ENCODE measurements at places on chromosomes 11 and 22.

GRCh38 chr11:69950621-69951020 is 127.5 kb upstream of the ANO1 start:
- DNase-seq: no peak

DNA sequence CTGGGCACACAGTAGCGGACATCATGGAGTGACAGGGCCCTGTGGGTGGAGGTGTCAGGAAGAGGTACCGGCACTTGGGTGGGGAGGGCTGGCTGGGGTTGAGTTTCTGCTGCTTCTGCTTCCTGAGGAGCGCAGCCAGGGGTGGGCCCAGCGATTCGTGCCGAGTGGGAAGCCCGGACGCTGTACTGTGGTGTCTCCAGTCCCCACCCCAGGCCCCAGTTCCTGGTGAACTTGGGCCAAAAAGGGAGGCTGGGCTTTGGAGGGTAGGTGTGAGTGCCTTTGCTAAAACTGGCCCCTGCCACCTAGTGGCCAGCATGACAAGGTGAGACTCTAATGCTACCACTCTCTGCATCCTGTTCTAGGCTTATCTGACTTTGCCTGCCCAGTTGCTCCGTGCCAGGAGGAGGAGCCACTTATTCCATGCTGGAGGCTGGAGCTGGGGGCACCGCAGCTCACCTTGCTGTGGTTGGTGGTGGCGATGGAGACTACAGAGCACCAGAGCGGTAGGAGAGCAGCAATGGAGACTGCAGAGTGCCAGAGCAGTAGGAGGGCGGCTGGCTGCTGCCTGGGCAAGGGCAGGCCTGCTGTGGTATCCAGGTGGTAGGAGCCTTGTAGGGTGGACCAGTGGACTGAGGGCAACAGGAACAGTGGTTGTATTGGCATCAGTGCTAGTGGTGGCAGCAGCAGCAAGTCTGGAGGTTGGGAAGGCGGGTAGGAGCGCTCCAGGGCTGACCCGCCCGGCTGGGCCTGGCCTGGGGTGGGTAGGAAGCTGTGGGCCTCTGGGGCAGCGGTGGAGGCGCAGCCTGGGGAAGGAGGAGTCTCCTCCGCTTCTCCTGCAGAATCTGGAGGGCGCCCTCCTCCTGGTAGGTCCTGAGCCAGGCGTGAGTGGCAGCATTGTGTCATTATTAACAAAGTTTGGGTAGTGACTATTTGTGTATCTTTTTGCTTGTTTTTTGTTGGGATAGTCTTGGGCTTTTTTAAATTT is 2.2 kb upstream of the RFPL2 start:
- peak; percentile 54 for DNase-seq

- no peak for DNase-seq
Measured at GRCh38 chr11:45895553-45896259, 10.3 kb downstream of the MAPK8IP1 start.

GRCh38 chr22:44341431-44342346 is 28.9 kb upstream of the SHISAL1 start:
- no peak for DNase-seq

GRCh38 chr22:20654343-20655208 is 119.3 kb upstream of the SERPIND1 start:
- no peak for DNase-seq

DNA sequence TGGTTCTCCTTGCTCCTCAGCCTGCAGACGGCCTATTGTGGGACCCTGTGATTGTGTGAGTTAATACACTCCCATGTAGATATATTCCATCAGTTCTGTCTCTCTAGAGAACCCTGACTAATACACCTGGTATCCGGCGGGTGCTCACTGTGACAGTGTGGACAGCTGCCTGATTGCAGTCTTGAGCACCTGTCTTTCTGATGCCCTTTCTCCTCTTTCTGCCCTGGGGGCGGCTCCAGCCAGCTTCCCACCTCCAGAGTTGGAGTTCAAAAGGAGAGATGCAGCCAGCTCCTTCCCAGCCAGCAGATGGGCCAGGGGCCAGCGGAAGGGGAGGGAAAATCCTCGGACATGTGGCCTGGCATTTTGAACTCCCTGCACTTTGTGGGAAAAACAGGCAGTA is 15.0 kb downstream of the SMIM38 start:
- no peak for DNase-seq

GRCh38 chr11:19474954-19475721 is 234.4 kb upstream of the E2F8 start:
- DNase-seq: peak; percentile 82

DNA sequence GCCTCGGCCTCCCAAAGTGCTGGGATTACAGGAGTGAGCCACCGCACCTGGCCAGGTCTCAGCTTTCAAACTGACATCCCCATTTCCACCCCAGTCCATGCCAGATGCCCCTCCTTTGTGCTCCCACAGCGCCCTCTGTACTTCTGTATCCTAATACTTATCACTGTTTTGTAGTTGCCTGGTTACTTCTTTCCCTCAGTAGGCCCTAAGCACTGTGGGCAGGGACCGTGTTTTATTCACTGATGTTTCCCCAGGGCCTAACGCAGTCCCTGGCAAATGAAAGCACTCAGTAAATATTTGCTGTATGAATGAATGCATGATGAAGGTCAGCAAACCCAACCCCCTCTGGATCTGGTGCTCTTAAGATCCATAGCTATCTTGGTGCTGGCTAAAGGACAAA is 2.2 kb upstream of the TRIM3 start:
- no peak for DNase-seq

DNA sequence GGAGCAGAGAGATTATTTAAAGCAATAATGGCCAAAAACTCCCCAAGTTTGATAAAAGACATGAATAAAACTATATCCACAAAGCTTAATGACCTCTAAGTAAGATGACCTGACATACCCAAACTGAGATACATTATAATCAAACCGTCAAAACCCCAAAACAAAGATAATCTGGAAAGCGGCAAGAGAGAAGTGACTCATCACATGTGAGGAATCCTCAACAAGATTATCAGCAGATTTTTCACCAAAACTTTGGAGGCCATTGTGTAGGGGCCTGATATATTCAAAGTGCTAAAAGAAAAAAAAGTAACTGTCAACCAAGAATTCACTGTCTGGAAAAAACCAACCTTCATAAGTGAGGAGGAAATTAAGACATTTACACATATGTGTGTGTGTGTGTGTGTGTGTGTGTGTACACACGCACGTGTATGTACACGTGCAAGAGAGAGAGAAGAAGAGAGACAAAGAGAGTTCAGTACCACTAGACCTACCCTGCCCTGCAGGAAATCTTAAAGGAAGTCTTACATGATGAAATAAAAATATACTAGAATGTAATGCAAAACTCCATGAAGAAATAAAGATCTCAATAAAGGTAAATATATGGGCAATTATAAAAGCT is 752.4 kb downstream of the NELL1 start:
- DNase-seq: no peak

GRCh38 chr11:88814076-88814475 is 251.7 kb downstream of the GRM5 start:
- peak; percentile 33 for DNase-seq
